CD14-positive monocyte (primary cell): ENCODE measurements at places on chromosomes 3 and 15. TPM values are rescaled to one million over a fixed set of nuclear protein-coding genes. Genes with fewer than 3 reads are reported as not detected.
A peak's percentile ranks its signal among the peaks of the same experiment; 100 is the strongest.

DNA sequence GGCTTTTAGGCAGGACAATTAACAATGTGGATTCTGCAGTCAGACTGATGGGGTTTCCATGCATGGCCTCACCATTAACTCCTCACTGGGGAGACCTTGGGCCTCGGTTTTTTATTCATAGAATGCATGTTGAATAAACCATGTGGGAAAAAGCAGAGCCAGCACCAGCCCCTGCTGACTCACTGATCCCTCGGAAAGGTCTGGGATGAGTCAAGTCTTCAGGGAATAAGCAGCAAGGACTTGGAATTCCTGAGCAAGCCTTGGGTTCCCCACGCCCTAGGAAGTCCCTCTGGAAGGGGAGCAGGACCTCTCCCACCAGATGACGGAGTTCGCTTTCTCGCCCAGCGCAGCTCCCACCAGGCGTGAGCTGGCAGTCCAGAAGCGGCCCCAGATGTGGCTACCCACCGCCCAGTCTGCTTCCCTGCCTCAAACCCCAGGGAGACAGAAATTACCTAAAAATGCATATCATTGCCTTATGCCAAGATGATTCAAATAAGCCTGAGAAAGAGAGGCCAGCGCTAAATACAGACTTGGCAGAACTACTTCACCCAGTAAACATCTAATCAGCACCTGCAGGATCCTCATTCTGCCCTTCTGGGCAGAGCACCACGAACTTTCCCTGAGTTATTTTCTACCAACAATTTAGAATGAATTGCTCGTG is 45.4 kb downstream of the BTD start:
- H3K27ac ChIP-seq = no peak overlapping the region
- peaks cover 15% of the 10 kb centered on the region for H3K4me1 ChIP-seq
- H3K36me3 ChIP-seq = no peaks in the 10 kb centered on the region
- H3K27me3 ChIP-seq = peaks cover 6% of the 10 kb centered on the region
- H3K4me3 ChIP-seq = no peak overlapping the region

GRCh38 chr3:159632128-159632527 is 356.5 kb upstream of the IL12A start:
- H3K27me3 ChIP-seq = no peaks in the 10 kb centered on the region
- no peak for DNase-seq

The PML gene
- polyA plus RNA-seq = 13.1 TPM

The PDZRN3 gene
- polyA plus RNA-seq = not detected

DNA sequence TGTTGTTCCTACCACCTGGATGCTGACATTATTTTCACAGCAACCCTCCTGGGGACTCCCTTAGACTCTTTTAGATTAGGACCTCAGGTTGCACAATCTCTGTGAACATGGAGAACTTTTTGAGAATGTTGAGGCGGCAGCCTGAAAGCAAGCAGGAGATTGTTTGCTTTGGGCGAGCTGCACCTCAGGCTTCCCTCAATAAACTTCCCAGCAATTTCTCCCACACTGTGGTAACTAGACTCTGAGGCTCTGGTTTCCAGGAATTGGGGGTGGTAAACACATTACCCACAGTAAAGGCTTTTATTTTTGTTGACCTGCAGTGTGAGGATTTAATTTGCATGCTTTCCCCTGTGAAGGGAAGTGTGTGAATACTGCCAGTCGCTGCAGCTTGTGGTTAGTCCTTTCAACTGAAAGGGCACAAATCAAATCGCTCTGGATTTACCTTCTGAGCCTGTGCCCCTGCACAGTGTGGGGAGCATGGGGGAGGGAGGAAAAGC is 35.2 kb upstream of the SIAH2 start:
- DNase-seq = no peak
- H3K36me3 ChIP-seq = no peaks in the 10 kb centered on the region
- H3K4me1 ChIP-seq = peaks cover 9% of the 10 kb centered on the region
- no peaks in the 10 kb centered on the region for H3K27me3 ChIP-seq

DNA sequence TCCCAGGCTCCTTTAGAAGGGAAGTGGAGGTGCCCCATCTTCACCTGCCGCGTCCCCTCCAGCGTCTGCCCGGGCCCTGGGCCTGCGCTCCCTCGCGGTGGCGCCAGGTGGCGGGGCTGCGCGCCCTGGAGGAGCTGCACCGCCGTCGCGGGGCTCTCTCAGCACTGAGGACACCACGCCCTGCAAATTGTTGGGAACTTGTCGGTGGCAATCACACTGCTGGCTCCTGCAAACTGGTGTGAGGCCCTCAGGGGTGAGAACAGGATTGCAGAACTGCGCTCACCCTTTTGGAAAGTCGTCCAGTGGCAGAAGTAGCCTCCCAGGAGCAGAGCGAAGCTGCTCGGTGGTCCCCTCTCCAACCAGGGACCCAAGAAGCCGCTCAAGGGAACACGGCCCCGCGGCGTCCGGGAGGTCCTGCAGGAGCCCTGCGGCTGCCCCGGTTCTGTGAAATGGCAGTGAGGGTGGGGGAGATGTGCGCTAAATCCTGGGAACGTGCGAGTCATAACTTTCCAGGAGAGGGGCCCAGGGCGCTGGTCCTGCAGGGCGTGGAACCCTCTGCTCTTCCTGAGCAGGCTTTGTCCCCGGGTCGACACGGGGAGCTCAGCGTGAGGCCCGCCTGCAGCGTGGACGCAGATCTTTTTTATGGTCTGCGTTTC is 995 bp upstream of the LRRK1 start:
- peak overlapping the region; percentile 93 for H3K4me3 ChIP-seq
- no peak overlapping the region for H3K27ac ChIP-seq
- no peaks in the 10 kb centered on the region for H3K36me3 ChIP-seq
- peaks cover 41% of the 10 kb centered on the region for H3K4me1 ChIP-seq
